ENCODE measurements at places on chromosomes 1 and 21.

GRCh38 chr1:21620011-21620410 lies 49.1 kb downstream of the RAP1GAP start:
- DNase-seq: no peak

DNA sequence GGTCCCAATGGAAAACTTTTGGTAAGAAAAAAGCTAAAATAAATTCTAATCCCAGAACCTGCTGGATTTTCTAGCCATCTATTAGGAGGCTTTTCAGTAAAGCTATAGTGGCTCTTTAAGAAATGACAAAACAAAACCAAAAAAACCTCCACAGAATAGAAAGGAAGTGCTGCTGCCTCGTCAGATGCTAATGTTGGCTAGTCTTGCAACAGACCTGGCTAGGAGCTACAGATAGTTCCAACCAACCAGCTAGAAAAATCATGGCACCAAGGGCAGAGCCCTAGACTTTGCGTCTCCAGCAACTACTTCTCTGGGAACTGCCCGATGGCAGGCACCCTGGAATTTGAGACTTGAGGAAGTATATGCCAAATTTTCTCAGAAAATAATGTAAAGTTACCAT lies 7.6 kb downstream of the CD101 start:
- DNase-seq: no peak

- no peak for DNase-seq
These were observed 85.2 kb downstream of the HLCS start for GRCh38 chr21:36881228-36881627.

- DNase-seq: no peak
These were observed 38.9 kb downstream of the S1PR1 start for GRCh38 chr1:101275672-101276071.

DNA sequence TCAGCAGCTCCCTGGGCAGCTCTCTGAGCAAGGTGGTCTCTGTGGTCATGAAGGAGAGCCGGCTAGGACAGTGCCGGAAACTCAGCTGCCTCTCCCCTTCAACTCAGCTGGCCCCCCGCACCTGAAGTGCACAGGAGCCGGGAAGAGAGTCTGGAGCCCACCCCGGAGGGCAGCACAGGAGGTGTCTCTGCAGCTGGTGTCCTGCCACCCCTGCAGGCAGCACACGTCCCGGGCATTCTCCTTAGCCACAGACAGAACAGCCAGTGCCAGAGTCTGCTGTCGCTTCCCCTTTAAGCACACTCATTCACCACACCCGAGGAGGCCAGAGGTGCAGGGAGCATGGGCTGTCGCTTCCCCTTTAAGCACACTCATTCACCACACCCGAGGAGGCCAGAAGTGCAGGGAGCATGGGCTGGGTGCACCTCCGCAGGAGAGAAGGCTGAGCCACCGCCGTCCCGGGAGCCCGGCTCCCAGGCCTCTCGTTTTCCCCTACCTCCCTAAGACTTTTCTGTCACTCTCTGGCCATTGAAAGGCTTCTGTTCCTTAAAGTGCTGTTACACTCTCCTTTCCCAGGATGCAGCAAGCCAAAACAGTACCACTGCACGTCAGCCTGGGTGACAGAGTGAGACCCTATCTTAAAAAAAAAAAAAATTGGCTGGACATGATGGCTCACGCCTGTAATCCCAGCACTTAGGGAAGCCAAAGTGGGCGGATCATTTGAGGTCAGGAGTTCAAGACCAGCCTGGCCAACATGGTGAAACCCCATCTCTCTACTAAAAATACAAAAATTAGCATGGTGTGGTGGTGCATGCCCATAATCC lies 16.9 kb upstream of the SAMD11 start:
- no peak for DNase-seq

GRCh38 chr1:182278144-182279054 lies 113.2 kb downstream of the GLUL start:
- no peak for DNase-seq

- DNase-seq: no peak
These were observed 65.7 kb downstream of the GADD45A start for GRCh38 chr1:67750691-67751054.
